T-helper 9 cell (primary cell): ENCODE measurements at places on chromosomes 16 and 17.
A peak's percentile ranks its signal among the peaks of the same experiment; 100 is the strongest.

- DNase-seq = no peak
These were observed 111.8 kb downstream of the ENGASE start for GRCh38 chr17:79186406-79186805.

DNA sequence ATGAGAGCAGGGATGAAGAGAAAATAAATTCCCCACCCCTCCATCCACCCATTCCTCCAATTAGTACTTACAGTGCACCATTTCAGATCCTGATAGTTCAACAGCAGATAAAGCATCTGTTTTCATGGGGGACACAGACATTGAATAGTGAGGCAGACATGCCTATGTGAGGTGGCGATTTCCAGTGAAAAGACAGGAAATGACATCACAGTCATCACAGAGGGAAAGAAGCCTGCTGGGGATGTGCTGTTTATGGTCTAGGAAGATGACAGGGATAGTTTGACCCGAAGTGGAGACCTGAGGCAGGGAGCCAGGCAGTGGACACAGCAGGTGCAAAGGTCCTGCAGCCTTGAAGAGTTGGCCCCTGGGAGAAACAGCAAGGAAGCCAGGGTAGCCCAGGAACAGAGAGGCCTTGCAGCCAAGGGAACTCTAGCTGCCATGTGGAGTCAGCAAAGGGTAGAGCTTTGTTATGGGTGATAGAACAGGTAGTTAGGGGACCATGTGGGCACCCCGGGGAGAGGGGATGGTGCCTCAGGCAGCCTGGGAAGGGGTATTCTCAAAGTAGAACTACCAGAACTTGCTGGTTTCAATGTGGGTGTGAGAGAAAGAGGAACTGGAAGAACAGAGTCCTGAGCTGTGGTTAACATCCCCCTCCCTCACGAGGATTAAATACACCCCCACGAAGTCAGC is 256.6 kb downstream of the CPPED1 start:
- no peak for DNase-seq

GRCh38 chr17:46020023-46020761 is 21.1 kb downstream of the STH start:
- DNase-seq = peak; percentile 47

DNA sequence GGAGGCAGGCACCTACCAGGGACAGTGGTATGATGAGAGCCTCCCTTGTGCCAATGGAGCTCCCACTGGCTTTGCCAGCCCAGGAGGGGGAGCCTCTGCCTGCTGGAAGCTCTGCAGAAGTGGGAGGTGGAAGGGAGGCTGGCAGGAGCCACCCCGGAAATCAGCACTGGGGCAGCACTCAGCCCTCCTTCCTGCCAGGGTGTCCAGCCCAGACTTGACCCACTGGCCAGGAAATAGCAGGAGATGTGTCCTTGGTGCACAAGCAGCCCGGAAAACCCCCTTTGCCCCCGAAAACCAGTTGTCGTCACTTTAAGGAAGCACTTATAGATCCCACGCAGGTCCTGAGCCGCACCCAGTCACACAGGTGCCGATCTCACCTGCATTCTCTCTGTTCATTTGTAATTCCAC is 49.3 kb upstream of the CACNG4 start:
- no peak for DNase-seq

DNA sequence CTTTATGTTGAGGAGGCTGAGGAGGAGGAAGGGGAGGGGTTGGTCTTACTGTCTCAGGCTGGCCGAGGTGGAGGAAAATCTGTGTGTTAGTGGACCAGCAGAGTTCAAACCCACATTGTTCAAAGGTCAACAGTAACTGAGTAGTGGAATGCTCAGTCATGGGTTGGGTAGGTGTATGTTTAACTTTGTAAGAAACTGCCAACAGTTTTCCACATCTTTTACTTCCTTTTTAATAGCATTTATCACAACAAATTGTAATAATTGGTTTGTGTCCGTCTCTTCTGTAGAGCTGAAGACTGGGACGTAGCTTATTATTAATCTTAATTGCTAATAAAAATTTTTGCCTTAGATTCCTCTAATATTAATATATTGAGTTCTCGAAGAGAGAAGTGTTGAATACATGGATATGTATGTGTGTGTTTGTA is 5.3 kb downstream of the ATP6V0A1 start:
- DNase-seq = no peak

GRCh38 chr17:13973960-13974651 is 95.2 kb upstream of the COX10 start:
- DNase-seq = no peak

DNA sequence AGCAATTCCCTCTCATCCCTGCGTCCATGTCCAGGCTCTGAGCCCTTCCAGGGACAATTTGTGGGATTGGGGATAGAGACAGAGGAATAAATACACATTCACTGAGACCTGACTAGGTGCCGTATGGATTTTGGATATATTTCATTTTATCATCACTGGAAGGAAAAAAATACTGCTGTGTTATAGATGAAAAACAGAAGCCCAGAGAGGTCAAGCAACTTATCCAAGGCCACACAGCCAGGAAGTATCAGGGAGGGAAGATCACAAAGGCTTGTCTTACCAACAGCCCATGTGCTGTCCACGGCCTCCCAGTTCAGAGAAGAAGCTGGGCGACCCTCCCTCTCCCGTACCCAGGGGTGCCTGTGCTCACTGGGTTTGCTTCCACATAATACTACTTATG is 6.1 kb upstream of the HAP1 start:
- DNase-seq = no peak
